ENCODE measurements at places on chromosomes 2 and 18.

GRCh38 chr2:1731963-1732768 is 12.1 kb downstream of the PXDN start:
- peak; percentile 95 for DNase-seq

GRCh38 chr18:41966943-41967342 is 11.9 kb downstream of the PIK3C3 start:
- peak; percentile 20 for DNase-seq

- DNase-seq: no peak
Observed at GRCh38 chr2:176493226-176493825, 224.1 kb downstream of the MTX2 start.

GRCh38 chr2:74502720-74503505 is 3.5 kb upstream of the LBX2 start:
- DNase-seq: peak; percentile 79

- DNase-seq: peak; percentile 53
Observed at GRCh38 chr2:11778923-11779757, 32.7 kb downstream of the LPIN1 start.

DNA sequence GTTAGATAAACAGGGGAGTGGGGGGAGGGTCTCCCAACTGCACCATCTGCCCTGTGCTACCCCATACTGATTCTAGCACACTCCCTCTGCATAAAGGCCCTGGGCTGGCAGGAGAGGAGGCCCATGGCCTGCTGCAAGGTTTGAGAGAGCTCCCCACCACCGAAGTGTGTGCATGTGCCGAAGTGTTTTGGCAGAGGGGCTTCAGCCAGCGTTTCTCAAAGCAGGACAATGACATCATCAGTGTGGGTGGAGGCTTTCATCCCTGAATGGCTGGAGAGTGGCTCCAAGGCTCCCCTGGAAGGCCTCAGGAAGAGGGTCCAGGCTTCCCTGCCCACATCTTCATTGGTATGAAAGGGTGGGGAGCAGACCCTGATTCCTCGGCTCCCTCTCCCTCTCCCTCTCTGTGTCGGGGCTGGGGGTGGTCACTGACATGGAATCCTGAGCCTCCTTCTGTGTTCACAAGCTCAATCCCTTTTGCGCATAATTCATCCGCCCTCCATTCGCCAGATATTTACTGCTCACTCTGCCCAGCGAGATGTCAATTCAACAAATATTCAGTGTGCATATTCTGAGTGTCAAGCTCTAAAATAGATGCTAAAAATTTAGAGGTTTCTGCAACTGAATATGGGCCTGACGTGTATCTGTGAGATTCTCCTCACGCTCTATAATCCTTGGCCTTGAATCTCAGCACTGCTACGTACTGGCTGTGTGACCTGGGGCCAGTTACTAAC is 122.1 kb downstream of the CELF4 start:
- DNase-seq: no peak

GRCh38 chr2:200635251-200635650 is 49.4 kb downstream of the AOX1 start:
- no peak for DNase-seq

GRCh38 chr2:53629001-53629400 is 138.6 kb upstream of the CHAC2 start:
- DNase-seq: no peak

DNA sequence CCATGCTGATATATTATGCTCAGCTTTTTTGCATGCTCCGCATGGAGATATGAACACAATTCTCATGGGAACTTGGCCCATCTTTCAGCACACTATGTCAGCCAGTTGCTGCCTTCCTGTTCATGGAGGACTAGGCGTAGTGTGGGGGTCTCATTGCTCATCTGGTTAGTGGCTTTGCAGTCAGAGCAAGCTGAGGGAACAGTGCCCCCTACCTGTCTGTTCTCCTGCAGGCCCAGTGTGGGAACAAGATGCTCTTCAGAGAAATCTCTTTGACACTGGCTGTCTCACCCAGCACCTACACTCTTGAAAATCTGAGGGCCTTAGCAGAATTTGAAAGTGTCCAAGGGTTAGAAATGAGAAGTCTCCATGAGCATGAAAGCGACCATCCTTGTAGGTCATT is 47.1 kb downstream of the SPTBN1 start:
- DNase-seq: no peak

- DNase-seq: no peak
Observed at GRCh38 chr2:75292826-75293225, 93.5 kb upstream of the TACR1 start.

DNA sequence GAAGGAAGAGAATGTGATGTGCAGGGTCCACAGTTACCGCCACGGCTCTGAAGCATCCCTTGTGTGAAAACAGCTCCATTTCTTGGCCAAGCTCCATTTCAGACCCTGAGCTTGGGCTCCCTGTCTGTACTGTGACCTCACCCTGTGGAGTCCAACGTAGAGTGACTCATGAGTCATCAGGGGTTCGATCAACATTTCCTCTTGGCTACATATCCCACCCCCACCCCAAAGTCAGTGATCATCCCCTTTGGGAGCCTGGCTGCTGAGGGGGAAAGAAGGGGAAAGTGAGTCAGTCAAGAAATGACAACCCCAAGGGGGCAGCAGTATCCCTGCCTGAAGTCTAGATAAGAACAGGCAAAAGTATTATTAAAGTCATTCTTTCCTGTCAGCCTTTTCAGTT is 62.2 kb downstream of the PAPOLG start:
- no peak for DNase-seq

GRCh38 chr2:109450574-109451273 is 163.0 kb downstream of the SEPTIN10 start:
- peak; percentile 53 for DNase-seq

- DNase-seq: peak; percentile 81
Observed at GRCh38 chr2:68971591-68972231, 2.7 kb upstream of the GKN1 start.

GRCh38 chr2:11187731-11188130 is 32.5 kb downstream of the SLC66A3 start:
- DNase-seq: no peak

GRCh38 chr2:70005216-70005615 is 43.8 kb upstream of the ASPRV1 start:
- DNase-seq: no peak

GRCh38 chr18:74013955-74014354 is 133.7 kb downstream of the FBXO15 start:
- DNase-seq: peak; percentile 89

DNA sequence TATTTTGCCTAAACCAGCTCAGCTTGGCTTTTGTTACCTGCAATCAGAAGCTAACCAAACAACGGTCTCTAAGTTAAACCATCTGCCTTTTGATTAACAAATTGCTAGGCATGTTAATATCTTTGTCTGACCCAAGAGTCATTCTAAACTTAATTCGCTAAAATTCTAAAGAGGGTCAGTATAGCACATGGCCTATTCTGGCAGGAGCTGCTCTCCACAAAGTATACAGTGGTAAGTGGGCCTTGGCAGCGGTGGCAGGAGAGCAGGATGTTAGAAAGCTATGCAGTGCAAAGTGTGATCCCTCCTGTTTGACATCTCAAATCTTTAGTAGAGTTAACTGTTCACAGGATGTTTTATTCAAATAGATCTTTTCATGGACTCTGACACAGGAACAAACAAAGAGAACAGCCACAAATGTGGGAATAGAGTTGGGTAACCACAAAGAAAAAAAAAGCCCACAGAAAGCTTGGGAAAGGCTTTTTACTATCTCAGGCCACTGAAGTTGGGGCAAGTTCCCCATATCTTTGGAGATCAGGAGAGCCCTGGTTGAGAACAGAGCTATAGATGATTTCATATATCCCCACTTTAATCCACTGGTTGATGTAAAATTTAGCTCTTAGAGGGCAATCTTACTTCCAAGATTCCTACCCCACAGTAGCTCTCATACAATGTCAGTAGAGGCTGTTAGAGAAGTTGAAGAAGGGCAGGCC is 10.6 kb downstream of the CFAP210 start:
- DNase-seq: no peak

- DNase-seq: no peak
Observed at GRCh38 chr2:173880561-173880960, 84.6 kb downstream of the SP3 start.

DNA sequence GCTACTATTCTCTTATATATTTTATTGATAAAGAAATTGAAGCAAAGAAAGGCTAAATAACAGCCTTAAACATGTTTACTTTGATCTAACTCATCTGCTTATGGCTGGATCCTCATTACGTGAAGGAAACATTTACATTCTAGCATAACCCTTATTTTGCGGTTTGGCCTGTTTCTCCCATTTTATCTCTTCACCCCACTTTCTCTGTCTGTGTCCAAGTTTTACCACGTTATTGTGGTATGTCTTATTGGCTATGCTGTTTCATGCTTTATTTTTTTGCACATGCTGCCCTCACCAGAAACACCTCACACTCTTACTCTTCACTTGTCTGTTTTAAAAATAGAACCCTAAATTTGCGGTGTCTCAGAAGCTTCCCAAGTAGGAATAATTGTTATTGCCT is 78.5 kb downstream of the RPIA start:
- no peak for DNase-seq

DNA sequence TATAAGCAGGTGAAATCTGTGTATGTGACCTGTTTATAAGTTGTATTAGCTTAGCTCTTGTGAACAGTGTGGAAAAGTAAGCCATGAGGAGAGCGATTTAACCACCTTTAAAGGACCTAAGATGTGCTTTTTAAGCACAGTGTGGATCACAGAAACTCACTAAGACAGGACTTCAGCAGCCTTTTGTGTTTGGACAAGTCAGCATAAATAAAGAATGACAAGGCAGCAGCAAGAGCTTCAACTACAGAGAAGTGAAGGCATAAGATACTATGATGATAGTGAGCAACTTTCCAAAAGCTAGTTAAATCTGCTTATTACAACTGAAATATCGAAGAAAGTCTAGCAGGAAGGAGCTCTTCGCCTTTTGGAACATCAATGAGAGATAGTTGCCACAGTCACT is 8.9 kb downstream of the HNRNPA3 start:
- no peak for DNase-seq

DNA sequence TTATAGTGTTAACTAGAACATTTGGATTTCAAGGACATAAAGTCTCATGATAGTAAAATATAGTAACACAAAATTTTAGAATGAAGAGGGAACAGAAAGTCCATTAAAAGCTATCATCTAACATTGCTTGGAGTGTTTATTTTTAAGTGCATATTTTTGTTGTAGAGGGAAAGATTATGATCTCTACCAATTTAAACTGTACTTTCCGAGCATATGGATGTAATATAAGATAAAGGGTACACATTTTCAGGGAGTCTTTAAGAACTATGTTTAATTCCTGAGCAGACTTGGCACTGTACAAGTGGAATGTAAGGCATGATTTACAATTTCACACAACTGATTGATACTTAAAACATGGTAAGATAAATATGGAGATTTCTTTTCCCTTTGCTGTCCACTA is 34.2 kb upstream of the ZNF804A start:
- DNase-seq: peak; percentile 49

DNA sequence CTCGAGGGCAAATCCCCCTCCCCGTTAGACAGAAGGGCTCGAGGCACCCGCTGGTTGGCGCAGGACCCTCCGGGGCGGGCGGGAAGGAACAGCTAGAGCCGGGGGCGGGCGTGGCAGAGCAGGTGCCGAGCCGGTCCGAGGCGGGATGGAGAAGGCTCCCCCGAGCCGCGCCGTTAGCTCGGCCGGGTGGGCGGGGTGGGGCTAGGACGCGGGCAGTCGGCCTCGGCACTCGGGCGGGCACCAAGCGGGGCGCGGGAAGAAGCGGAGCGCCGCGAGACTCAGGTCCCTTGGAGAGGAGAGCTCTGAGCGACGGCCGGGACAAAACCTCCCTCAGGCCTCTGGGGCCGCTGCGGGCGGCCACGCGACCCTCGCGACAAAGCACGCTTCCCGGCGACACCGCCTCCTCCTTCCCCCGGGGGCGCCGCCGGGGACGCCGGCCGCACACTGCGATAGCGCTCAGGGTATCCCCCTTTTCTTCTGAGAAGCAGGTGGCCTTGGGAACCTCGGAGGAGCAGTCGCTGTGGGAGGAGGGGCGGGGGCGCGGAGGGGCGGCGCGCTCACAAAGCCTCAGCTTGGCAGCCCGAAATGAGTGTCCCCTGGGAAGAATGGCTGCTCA is 721 bp downstream of the FHOD3 start:
- DNase-seq: no peak

- DNase-seq: no peak
Observed at GRCh38 chr2:6723865-6724604, 141.7 kb downstream of the CMPK2 start.

DNA sequence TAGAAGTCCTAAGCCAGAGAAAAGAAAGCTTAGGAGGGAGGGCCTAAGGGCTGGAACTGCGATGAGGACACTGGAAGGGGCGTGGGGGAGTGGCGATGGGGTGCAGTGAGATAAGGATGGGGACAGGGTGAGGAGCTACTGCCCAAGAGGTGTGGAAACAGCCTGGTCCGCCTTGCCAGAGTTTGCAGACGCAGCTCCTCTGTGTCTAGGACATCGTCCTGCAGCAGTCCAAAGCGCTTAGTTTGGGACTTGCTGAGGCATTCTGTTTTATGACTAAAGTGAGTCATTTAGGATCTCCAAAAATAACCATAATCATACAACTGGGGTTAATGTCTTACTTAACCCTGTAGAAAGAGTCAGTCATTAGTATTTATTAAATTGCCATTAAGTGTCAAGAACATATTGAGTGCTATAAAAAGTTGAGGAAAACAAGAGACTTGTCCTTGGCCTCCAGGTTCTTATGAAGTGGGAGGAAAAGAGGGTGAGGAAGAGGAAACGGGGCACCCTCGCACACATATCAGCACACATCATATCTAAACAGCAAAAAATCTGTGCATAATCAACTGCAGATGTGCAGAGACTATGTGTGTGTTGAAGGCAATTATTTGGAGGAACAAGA is 74.8 kb downstream of the CDK15 start:
- peak; percentile 33 for DNase-seq

- DNase-seq: no peak
Observed at GRCh38 chr18:36406805-36407204, 109.3 kb downstream of the FHOD3 start.

DNA sequence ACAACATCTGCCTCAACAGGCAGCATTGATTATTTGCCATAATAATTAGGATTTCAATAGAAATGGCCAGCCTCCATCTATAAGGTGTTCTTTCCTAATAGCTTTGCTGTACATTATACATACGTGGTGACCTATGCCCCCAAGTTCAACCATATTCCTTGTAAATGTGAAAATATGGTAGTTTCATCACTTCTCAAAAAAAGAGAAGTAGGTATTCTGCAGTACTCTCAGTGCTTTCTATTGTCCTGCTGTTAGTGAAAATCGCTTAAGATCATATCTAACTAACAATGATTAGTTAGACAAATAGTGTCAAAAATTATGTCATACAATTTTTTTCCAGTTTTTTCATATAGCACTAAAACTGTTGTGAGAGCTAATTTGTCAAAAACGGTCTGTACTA is 79.6 kb downstream of the SLC4A10 start:
- no peak for DNase-seq

GRCh38 chr2:121699421-121700333 is 37.0 kb downstream of the NIFK start:
- peak; percentile 50 for DNase-seq

GRCh38 chr2:59713577-59713976 is 839.9 kb downstream of the BCL11A start:
- DNase-seq: no peak

DNA sequence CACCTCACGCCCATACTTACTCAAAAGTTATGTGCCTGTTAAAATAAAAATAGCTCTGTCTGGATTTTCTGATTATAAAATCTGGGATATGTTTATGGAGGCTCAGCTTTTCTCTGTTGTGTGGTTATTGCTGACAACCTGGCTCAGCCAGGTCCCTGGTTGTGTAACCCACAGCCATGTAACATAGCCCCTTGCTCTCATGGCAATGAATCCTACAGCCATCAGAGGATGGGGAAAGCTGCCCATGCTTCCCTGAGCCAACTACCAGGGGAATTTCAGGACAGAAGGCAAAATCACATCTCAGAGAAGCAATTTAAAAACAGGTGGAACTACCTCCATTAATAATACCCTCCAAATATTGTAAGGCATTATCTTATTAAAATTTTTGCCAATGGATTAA is 29.7 kb downstream of the ST8SIA5 start:
- DNase-seq: no peak
